NCI-H748 treated with DMSO at 0.1 percent for 48 hours (cell line): ENCODE measurements at places on chromosomes 3 and 15.

DNA sequence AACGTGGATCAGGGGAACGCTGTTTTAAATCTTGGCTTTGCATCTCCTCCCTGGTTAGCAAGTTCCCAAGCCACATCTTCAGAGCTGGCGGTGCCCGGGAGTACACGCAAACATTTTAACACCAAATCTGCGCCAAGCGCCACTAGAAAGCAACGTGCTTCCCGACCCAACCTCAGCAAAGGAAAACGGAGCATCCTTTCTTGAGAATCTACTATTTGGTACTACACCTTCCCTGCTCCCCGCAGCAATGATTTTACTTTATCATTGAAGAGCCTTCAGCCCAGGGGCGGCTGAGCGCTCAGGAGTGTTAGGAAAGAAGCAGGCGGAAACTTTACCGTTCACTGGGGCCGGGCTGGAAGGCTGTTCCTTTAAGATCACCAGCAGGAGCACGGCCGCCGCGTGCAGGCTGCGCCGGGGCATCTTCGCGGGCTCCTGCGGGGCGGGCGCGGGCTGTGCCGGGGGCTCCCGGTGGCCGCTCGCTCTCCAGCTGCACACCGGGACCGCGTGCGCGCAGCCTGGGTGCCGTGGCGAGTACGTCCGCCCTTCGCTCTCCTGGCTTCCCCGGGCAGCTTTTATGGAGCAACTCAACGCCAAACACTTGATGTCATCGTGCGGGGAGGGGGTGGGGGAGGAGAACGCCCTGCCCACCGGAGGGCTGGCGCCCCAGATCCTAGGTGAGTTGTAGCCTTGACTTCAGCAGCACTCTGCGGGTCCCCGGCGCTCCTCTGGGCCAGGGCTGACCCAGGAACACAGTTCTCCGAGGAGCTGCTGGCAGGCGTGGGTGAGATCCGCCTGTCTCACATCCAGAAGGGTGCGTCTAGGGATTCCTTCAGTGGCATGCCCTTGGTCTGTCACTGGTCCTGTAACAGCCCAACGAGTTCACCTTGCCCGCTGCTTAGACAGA lies at the start of gene CA12:
TSS of gene CA12 (minus strand) at position 546 of the 904 bp plus-strand sequence. CDS start at position 420, 126 bp downstream.
- no peak for DNase-seq

DNA sequence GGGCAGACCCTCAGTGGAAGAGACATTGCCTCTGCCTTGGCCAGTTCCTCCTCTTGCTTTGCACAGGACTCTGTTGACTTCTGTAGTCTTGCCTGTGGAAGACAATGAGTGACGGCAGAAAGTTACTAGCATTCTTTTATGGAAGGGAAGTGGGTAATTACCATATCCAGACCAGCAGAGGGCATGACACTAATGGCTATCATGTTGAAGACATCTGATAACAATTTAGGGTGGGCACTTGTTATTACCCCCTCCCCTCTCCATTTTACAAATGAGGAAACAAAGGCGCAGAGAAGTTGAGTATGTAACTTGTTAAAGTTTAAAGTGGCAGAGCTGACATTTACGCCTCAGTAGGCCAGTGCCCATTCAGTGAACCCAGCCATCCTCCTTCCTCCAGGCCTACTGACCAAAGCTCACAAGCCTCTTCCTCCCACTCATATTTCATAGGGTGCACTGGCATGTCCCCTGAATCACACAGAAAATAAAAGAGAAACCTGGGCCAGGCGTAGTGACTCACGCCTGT lies 48.2 kb upstream of the FMN1 start:
- DNase-seq = no peak

DNA sequence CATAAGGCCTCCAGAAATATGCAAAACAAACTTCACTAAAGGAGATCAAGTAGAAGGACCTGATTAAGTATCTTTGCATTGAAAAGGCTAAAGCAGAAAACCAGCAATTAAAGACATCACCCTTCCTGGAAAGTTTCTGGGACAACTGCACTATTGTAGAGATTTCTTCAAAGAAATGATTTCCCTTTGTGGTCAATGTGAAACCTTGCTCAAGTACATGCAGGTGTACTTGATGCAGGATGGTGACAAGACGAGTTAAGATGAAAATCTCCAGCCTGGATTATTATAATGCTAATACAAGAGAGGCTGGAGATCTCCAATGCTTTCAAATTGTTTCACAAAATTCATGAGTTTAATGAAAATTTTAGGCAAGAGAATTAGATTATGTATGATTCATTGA lies 208.4 kb downstream of the TIGIT start:
- no peak for DNase-seq

- DNase-seq = peak; percentile 19
Measured at GRCh38 chr3:107676469-107677309, 153.9 kb downstream of the BBX start.

GRCh38 chr15:41735046-41735445 lies 39.2 kb upstream of the MAPKBP1 start:
- no peak for DNase-seq

DNA sequence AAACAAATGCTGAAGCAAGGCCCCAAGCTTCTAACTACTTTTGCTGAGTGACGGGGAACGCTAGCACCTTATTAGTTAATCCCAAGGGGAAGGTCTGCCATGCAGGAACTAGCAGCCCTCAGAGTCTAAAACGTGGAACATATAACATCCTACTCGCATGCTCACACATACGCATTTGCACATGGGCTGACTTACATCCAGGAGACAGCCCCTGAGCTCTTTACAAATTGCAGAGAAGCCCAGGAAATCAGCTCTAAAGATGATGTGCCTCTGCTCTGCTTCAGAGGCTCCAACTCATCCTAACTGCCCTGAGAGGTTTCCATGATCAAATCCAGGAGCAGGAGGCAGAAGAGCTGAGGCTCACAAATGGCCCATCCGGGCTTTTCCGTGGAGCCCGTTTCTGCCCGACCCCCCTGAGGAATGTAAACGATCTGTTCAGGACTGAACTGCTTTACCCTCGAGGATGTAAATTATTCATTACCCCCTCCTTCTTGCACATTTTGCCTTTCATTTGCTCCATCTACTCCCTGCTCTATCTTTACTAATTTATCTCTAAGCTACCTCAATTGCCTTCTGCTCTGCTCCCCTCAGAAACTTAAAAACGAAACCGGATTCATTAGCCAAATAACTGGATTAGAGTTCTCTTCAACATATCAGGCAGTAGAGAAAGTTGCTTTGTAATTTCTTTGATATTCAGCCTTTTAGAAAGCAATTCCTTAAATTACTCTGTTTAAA lies 141.9 kb upstream of the CCDC54 start:
- no peak for DNase-seq

GRCh38 chr3:125480656-125481374 lies 39.2 kb downstream of the SNX4 start:
- DNase-seq = no peak

DNA sequence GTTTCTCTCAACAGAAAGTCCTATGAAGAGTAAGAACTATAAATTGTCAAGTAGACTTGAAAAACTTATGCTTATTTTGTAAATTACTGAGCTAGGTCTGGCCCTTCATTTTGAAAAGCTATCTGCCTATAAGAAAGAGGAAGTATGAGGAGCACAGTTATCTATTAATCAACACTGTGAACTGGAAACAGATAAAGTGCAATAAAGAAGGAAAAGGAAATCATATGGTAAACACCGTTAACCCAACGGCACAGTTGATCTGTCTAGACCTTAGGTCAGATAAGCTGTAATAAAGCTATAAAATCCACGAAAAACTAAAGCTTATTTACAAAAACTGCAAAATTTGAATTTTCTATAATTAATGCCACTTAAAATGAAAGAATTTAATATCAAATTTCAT lies 242.5 kb downstream of the ZBTB20 start:
- DNase-seq = no peak
